ENCODE measurements at places on chromosomes 5 and 9.

DNA sequence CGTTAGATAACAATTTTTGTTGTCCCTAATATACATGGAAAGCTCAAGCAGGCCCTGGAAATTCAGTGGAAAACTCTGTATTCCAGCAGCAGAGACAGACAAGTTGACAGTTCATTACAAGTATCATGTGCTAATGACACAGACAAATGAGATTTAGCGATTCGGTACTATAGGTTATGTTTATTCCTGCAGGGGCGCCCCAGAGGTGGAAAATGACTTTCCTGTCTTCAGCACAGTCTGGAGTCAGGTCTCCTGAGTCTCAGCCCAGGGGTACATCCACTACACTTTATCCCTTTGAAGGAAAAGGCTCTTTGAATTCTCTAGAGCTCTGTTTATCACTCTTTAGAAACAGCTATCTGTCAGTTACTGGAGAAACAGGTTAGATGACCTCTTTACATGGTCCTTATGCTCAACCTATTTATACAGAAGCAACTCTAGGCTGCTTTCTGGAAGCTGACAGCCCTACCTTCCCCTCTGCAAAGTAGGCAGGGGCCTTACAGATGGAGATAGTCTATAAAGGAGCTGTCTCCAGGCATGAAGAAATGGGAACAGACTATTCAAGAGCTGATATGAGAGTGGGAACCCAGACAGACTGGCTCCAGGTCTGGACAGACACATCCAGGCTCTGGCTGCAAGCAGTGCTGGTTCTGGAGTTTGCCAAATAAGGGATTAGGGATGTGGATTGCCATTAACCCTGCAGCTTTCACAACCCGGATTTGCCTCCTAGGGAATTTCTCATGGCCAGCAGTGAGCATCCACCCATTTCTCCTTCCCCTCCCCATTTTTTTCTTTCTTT, 7.2 kb upstream of the SLC31A2 start:
- no peak for DNase-seq

DNA sequence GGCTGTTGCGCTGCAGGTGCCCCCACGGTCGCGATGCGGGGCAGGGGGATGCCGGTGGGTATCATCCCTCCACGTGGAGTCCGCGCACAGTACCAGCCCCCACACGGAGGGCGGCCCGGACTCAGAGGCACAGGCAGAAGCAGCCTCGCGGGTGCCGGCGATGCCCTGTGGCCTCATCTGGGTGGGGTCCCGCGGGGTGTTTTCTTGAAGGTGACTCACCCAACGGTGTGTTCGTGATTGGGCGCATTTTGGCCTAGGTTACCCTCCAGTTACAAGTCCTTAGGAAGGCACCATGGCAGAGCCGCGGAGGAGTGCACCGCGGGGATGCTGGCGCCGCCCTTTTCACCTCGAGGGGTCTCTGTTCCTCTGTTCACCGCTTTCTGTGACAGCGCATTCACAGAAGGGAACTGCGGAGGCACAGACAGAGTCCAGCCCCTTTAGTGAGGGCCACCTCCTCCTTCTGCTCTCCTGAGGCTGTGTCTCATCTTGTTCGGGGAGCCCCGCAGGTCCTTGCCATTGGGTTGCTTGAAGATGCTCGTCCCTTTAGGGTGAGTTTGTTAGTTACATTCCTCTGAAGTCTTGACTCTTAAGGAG, 21.6 kb upstream of the EXOC3 start:
- DNase-seq: no peak

GRCh38 chr9:21499912-21500311, 17.8 kb upstream of the IFNE start:
- DNase-seq: no peak

DNA sequence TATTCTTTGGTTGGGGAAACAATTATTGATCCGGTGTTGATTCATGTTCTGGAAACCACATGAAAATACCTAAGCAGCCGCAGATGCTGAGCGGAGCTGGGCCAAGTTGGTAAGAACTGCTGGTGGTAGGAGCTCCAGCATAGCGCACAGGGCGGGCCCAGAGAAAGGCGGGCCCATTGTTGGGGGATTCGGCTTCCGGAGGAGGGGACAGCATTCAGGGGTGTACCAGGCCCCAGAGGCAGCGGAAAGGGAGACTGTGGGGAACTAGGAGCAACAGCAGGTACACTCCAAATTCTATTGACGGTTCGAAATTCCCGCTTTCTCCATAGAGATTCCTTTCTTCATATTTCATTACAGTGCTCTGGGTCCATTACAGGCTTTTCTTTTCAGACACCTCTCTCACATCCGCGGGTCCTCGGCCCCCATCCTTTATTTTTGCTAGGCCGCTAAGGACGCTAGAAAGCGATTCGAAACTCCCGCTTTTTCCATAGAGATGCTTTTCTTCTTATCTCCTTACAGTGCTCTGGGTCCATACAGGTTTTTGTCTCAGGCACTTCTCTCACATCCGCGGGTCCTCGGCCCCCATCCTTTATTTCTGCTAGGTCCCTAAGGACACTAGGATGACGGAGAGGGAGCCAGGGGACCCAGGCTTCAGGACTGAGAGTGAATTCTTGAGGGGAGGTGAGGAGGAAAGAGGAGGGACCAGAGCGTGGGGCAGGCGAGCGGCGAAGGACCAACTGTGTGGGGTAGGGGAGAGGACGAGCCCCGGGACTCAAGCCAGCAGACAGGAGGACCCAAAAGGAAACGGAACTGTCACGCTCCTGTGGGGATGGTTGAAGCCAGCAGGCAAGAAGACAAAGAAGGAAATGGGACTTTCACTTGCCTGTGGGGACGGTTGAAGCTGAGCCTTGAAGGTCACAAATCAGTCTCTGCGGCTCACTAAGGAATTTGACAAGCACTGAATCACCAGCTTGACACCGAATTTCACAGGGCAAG, at the start of gene CCDC152:
Gene CCDC152 (plus strand): TSS at position 213 of the 996 bp plus-strand sequence. CDS start 2,304 bp downstream, outside the sequence.
- peak; percentile 29 for DNase-seq

DNA sequence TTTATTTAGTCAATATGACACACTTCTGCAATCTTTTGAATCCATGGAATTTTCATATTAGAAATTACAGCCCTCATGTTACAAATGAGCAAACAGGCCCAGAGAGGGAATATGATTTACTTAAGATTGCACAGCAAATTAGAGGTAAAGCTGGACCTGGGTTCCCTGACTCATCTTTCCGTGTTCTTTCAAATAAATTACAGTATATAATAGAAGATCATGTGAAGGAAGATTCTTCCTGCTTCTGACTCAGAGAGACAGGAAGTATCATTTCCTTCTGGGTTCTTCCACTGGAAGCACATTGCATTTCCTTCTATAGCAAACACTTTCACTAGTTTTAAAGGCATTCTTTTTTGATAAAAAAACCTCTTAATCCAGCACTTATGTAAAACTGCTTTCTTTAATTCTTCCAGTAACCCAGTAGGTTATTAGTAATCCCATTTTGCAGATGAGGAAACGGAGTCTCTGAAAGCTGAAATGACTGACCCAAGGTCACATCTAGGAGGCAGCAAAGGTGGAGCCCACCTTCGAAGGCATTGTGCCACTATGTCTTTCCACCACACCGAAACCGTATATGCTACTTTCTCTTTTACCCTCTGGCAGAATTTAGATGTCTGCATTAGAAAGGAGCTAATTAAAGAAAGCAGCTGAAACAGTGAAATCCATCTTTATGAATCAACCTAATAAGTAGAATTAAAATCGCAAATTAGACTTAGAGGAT, 566.7 kb upstream of the KLF4 start:
- DNase-seq: no peak

DNA sequence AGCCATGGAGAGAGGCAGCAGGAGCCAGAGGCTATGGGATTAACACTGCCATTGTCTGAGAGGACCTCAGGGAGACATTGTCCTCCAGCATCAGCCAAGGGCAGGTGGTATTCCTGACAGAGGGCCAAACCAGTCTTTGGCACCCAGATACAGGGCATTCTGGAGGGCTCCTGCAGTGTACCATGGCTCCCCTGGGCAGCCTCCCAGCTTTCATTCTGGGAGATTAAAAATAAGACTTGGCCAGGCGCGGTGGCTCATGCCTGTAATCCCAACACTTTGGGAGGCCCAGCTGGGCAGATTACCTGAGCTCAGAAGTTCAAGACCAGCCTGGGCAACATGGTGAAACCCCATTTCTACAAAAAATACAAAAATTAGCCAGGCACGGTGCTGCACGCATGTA, 4.2 kb downstream of the MTAP start:
- no peak for DNase-seq

- peak; percentile 79 for DNase-seq
These were observed 2.2 kb downstream of the UNC5A start for GRCh38 chr5:176812269-176813259.

DNA sequence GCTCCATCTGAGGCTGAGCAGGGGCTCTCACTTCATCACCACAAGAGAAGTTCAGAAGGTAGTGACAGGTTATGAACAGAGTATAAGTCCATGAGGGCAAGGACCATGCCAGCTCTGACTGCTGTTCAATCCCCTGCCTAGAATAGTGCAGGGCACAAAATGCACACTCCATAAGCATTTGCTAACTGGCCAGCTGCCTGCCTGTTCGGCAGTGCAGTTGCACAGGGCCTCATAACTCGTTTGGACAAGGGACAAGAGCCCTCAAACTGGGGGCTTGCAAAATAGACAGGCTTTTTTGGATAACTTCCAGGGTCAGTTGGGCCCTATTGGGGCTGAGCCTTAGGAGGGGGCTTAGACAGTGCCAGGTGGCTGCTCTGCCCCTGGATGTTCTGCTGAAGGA, 21.1 kb downstream of the SPARC start:
- no peak for DNase-seq
